ENCODE measurements at places on chromosomes 3 and 15.

- DNase-seq = no peak
Measured at GRCh38 chr3:14534516-14535191, 5.5 kb downstream of the GRIP2 start.

DNA sequence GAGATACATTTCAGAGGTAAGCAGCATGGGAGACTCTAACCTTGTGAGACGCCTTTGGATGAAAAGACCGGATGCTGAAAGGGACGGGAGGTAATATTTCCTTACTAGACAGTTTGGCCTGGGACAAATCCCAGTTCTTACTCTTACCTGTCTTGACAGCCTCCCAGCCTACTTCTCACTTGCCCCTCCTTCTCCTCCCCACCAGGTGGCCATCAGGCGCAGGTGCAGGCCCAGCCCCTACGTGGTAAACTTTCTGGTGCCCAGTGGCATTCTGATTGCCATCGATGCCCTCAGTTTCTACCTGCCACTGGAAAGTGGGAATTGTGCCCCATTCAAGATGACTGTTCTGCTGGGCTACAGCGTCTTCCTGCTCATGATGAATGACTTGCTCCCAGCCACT is 6.3 kb downstream of the HTR3D start:
- no peak for DNase-seq

DNA sequence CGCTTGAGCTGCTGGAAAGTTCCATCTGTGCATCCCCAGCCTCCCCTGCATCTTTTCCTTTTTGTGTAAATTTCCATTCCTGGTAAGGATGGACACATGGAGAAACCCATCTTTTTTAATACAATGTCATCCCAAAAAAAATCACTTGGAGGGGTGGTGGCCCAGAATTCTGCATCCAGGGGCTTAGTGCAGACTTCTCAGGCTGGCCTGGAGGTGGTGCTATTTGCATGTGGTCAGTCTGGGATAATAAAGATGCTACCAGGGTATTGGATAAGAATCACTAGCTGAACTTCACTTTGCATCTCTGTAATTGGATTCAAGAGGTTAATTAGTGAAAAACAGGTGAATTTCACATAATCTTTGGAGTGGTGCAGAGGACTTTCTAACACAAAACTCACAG is 1.8 kb upstream of the ZSCAN2 start:
- DNase-seq = no peak

DNA sequence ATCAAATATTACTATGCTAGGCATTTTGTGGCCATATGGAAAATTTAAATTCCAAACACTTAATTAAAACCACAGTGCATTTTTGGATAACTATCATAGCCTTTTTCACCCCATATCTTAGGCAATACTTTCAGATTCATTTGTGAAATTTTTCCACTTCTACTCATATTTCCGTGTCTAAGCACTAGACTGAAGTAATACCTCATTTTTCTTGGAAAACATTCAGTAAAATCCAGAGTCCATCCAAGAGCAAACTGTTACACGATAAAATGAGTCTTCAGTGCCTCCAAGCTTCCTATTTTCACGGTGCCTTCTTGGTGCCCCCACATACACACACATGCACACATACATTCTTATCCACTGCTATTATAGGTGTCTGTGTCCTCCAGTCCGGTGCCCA is 845.9 kb downstream of the TBL1XR1 start:
- peak; percentile 40 for DNase-seq

DNA sequence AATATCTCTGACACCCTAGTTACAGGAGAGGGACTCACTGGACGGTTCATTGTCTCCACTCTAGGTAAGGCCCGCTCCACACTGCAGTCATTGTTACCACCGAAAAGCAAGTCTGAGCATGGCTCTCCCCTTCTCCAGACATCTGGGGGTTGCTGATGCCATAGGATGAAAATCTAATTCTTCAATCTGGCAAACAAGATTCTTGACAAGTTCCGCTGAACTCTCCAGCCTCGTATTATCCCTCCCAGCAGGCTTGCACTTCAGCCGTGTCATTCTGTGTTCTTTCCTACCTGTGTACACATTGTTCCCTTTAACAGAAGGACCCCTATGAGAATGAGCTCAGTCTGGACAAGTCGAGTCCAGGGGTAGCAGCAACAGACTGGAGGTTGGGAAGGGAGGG is 152.3 kb upstream of the NR2E3 start:
- DNase-seq = no peak

DNA sequence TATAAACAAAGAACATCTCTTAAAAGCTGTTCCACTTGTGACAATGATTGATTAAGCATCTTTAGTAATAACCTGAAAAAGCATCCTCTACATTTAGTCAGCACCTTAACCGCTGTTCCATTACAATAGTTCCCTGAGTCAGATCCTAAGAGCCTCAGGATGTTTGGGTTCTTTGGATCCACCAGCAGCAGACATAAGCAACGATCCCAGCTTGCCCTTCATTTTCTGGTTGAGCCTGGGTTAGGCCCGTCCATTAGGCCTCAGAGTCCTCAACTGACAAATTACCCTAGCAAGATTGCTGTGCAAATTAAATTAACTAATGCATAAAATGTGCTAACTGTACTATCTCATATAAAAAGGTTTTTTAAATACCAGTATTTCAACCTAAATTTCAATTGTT is 42.3 kb upstream of the ROBO1 start:
- no peak for DNase-seq

- DNase-seq = no peak
Measured at GRCh38 chr3:53211706-53212702, 43.8 kb downstream of the TKT start.

DNA sequence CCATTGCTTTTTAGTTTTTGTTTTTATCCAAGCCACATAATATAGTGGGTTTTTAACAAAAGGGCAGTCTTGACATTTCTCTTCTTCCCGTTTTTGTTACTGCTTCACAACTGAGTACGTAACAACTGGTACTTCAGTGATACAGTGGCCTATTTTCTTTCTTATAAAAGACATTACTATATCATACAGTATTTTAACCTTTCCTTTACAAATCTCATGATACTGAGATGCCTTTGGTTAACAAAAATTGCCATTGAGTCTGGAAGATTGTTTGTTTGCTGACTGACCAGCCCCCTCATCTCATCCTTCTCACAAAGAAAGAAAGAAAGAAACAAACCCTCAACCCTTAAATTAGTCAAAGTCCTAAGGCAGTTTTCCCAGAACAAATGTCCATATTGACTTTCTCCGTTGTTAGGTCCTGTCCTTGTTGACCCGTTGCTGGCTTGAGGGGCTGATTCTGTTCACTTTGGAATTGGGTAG is 77.0 kb upstream of the SAMMSON start:
- DNase-seq = no peak

- DNase-seq = no peak
Measured at GRCh38 chr3:36813305-36813704, 49.0 kb upstream of the DCLK3 start.

- no peak for DNase-seq
Measured at GRCh38 chr3:32457971-32458471, 44.6 kb downstream of the CMTM6 start.

- DNase-seq = no peak
Measured at GRCh38 chr3:187567021-187567420, 103.2 kb downstream of the SST start.

DNA sequence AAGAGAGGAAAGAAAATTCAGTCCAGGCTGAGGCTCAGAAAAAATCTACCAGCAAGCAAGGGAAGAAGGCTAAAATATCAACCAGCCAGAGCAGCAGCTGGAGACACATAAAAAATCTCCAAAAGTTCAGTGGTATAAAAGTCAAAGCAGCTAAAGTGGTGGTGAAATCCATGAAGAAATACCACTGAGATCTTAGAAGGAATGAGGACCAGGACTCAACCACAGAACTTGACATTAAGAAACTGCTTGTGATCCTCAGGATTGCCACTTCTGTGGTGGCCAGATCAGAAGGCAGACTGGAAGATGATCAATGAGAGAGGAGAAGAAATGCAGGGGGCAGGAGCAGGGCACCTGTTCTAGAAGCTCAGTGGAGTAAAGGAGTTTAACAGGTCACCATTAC is 22.5 kb downstream of the CNTN3 start:
- DNase-seq = no peak

- no peak for DNase-seq
Measured at GRCh38 chr15:78800806-78801205, 10.5 kb downstream of the ADAMTS7 start.

- no peak for DNase-seq
Measured at GRCh38 chr3:105284876-105285275, 81.8 kb upstream of the ALCAM start.

- DNase-seq = no peak
Measured at GRCh38 chr3:142027300-142027699, 122.0 kb downstream of the TFDP2 start.

- DNase-seq = no peak
Measured at GRCh38 chr3:133238015-133238414, 161.8 kb upstream of the BFSP2 start.

DNA sequence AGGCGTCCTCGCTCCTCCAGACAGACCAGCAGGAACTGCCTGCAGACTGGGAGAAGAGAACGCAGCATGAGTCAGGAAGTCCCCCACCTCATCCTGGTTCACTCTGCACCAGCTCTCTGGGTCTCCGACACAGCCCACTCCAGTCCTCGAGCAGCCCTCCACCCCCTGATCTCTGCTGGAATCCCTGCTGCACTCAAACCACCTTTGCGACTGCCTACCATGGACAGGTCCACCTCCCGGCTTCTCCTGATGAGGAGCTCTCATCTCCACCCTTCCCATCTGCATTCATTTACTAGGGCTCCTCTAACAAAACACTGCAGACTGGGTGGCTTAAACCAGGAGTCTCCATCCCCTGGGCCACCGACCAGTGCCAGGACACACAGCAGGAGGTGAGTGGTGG is 202.3 kb upstream of the IGF1R start:
- DNase-seq = no peak

GRCh38 chr3:169694117-169694516 is 30.6 kb upstream of the MECOM start:
- no peak for DNase-seq

DNA sequence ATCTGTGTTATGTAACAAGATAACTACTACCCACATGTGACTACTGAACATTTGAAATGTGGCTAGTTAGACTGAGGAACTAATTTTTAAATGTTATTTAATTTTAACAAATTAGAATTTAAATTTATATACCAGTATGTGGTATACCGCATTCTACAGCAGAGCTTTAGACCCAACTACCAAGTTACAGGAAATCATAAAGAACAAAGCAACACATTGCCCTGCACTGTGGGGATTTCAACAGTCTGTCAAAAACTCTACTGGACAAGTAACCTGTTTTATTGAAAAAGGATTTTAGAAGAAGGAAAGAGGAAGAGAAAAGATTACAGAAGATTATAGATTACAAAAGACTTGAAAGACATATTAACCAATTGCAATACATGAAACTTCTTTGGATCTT is 64.9 kb downstream of the DPH6 start:
- DNase-seq = no peak

DNA sequence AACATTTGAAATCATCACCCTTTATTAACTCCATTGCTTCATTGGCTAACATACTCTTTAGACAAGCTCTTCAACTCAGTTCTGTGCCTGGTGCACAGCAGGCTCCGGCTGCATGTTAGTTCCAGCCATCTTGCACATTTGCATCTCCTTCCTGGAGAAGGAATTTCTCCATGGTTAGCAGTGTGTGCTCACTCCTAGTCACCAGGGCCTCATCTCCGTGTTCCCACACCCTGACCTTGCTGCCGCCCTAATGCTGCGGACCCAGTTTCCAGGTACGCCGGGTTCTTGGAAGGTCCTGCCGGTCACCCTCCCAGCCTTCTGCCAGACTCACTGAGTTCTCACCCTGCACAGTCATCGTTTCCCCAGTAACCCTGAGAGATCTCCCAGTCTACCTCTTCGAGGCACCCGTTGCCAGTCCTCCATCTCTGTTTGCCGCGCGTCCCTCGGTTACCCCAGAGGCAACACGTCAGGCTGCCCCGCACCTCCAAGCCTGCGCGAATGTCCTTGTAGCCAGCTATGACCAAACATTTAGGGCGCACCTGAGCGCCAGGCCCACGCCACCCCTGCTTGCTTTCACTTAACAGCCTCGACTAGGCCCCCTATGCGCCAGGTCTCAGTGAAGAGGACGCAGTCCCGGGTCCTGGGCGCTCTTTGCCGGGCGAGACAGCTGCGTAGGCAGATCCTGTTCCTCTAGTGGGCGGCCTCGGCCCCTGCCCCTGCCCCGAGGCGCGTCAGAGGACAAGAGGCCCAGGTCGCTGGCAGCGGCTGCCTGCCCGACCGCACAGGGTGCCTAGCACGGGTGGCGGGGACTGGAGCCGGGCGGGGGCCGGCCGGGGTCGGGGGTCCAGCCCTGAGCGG is 747 bp upstream of the ZNF592 start:
- DNase-seq = no peak

- DNase-seq = no peak
Measured at GRCh38 chr3:55588146-55588765, 101.2 kb upstream of the WNT5A start.

- DNase-seq = peak; percentile 72
Measured at GRCh38 chr3:24387493-24387892, 107.2 kb downstream of the THRB start.

DNA sequence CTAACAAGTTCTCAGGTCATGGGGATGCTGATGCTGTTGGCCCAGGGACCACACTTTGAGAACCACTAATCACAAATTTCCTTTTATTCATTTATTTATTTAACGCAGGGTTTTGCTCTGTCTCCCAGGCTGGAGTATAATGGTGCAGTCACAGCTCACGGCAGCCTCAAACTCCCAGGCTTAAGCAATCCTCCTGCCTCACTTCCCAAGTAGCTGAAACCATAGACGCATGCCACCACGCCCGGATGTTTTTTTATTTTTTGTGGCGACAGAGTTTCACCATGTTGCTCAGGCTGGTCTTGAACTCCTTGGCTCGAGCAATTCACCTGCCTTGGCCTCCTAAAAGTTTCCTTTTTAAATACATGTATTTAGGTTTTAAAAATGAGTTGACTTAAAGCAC is 20.7 kb upstream of the ISLR2 start:
- DNase-seq = no peak

DNA sequence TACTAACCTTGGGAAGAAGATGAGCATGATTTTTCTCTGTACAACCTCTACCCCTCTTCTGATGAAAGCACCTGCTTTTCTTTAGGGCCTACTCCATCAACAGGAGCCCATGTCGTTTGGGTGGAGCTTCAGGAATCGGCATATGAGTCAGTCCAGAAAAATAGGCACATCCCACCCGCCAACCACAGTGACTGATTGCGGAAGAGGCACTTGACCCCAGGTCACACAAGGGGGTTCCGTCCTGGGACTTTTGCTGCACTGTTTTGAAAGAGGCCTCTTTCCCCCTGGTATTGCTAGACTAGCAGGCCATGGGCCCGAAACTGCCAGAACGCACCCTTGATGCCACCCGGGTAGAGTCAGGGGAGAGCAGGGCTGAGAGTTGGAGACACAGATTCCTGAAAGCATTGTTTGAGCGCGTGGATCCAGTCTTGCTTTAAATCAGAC is 19.3 kb upstream of the NRROS start:
- DNase-seq = no peak

- no peak for DNase-seq
Measured at GRCh38 chr15:63727542-63727941, 106.2 kb downstream of the HERC1 start.

GRCh38 chr15:80289528-80290495 is 37.8 kb upstream of the CTXND1 start:
- DNase-seq = no peak

- no peak for DNase-seq
Measured at GRCh38 chr3:194466761-194467356, 19.9 kb downstream of the ATP13A3 start.

- DNase-seq = no peak
Measured at GRCh38 chr3:146139586-146140110, 21.3 kb downstream of the PLOD2 start.

All from fibroblast of skin of left quadriceps (primary cell).